Stimulated activated CD8-positive, alpha-beta memory T cell treated with anti-CD3 and anti-CD28 coated beads, Interleukin-15, amount 100 ng/mL, for 4 hours (primary cell): ENCODE measurements at places on chromosomes 2 and 18.

- DNase-seq, result no peak
These were observed 29.3 kb upstream of the SOS1 start for GRCh38 chr2:39150102-39150562.

DNA sequence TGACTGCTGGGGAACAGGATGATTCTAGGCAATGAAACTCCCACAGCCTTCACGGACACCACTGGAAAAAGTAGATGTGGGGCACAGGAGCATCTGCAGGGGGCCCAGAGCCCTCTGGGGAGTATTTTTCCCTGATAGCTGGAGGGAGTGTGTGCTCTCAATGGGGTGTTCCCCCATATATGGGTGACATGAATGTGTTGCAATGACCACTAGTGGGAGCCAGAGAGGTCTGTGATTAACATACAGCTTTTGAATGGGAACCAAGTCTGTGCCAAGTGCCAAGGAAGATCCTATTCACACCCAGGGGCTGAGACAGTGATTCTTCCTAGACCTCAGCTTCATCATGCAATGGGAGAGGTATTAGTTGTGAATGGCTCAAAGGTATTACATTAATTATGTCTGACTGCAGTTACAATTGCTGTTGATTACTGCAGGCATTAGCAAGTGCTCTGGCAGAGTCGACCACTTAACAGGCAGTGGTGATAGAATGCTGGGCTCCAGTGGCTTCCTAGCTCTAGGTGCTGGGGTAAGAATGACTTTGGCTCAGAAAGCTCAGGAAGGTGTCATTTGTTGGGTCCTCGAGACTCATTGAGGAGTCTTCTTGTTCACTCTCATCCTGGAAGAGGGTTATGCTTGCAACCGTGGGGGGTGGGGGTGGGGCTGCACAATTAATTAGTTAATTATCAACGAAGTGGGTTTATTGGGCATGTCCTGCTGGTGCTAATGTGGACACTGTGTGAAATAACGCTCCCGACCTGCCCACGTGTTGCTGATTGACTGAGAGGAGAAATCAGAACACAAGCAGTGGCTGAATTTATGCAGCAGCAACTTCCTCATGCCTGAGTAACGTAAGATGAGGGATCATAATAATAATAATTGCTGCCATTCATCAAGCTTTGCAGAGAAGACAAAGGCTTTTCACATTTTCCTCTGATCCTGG, 194.1 kb downstream of the CLIP4 start:
- DNase-seq, result no peak

DNA sequence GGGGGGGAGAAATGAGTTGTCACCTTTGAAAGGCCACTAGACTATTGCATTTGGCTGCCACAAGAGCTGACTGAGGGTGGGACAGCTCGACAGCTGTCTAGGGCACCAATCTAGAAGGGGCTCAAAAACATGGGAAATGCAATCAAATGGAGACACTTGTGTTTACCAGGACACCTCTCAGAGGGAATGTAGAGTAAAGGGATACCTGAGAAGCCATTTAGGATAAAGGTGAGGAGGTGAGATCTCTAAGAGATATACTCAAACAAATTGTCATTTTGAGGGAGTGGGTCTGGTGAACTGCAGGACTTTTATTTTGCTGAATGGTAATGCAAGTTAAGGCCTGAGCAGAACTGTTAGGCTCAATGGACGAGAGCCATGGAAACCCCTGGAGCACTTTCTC, 159.8 kb downstream of the DDX1 start:
- no peak for DNase-seq

- DNase-seq, result no peak
These were observed 63.9 kb downstream of the SMIM21 start for GRCh38 chr18:75363446-75364225.

- DNase-seq, result no peak
These were observed 114.9 kb downstream of the HDAC4 start for GRCh38 chr2:239285932-239286230.

- no peak for DNase-seq
These were observed 23.8 kb upstream of the TNFRSF11A start for GRCh38 chr18:62301322-62301721.

DNA sequence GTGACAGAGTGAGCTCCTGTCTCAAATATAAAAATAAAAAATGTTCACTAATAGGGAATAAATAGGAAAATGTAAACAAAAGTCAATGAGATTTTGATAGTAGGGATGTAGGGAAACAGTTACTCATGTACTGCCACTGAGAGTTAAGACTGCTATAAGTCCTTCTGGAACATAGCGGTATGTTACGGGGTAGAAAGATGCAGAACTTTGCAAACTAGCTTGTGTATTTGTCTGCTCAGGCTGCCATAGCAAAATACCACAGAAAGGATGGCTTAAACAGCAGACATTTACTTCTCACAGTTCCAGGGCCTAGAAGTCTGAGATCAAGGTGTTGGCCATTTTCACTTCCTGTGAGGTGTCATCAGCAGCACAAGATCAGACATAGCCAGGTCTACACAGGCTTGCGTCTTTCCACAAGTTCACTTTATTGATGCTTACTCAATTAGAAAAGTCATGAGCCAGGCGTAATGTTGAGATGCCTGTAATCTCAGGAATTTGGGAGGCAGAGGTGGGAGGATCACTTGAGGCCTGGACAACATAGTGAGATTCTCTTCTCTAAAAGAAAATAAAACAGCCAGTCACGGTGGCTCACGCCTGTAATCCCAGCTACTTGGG, 8.8 kb downstream of the TXNDC2 start:
- DNase-seq, result no peak

DNA sequence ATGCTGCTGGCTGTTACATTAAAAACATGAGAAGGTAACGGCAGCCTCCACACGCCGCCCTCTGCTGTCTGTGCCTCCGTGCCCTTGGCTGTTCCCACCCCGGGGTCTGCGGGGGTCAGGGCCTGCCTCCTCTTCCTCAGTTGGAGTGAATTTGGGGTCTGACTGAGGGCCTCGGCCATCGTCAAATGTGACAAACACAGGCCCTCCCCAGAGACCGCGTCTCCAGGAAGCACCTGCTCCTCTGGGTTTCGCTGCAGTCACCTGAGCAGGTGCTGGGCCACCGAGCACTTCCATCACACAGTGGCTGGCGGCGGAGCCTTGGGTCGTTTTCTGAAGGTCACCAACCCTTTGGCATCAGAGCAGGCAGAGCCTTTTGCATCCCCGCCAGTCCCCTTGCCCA, 70.9 kb downstream of the NFATC1 start:
- no peak for DNase-seq

- DNase-seq, result no peak
These were observed 198.6 kb downstream of the MEMO1 start for GRCh38 chr2:31812051-31812798.
